ENCODE measurements at places on chromosomes 1 and 21.

DNA sequence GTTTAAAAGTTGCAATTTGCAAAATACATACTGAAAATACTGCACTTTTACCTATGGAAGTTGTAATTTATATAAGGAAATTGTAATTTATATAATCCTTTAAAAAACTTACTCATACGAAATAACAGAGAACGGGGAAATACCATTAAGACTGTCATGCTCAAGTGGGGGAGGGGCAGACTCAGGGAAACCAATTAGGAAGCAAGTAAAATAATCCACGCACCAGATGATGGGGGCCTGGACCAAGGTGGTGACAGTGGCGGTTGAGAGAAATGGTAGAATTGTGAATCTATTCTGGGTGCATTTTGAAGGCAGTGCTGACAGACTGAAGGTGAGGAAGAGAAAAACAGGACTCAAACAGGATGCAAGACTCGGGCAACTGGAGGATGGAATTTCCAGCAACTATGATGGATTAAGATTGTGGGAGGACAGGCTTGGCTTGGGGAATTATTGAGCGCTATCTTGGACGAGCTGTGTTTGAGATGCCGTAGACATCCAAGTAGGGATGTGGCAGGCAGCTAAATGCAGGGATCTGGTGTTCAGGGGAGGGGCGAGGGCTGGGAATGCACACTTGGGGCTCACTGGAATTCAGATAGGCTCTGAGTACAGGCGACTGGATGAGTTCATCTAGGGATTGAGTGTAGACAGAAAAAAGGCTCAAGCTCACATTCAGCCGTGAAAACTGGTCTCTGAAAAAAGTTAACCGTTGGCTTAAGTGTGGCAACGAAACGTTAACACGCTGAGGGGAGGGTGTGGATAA is 977 bp downstream of the LCA5L start:
- no peak for DNase-seq

DNA sequence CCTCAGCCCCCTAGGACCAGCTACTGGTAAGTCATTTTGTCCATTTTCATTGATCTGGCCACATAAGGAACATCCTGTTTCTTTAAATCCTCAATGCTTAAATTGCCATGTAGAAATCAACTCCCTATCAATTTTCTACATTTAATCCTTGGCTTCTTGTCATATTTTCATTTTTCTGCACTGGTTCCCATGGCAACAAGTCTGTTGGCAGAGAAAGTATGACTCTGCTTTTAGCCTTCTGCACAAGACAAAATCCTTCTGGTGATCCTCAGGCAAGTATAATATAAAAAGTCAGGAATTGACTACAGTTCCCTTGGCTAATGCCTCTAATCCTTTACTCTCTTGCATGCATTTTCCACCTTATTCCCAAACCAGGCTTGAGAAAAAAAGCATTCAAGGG is 65.0 kb downstream of the LRRC40 start:
- DNase-seq = no peak

GRCh38 chr1:209405183-209405814 is 178.2 kb upstream of the CAMK1G start:
- no peak for DNase-seq

DNA sequence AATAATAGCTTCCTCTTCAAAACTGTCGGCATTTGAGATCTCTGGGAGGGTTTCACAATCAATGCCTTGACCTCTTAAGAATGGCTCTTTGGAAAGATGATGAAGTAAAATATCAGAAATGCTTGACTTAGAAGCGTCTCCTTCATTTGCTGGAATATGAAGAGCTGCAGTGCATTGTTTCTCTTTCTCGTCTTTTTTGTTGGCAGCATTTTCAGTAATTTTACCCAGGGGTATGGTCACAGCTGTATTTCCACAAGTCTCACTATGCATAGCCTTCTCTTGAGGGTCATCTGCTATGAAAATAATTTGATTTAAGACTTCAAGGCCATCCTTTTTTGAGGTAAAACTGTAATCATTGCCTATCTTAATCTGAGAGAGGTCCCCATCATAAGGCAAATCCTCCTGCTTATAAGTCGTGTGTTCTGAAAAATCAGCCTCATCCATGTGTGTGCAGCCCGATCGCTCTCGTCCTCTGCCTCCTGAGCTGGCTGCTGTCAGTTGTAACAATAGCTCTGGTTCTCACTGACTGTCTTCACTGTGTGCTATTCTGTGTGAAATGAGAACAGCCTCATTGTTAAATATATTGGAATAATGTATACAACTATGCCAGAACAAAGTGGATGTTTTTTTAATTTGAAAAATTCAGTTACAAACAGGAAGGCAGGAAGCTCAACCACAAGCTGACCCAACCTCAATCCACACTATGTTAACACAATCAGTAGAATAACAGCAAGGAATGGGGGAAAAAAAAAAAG is 4.5 kb downstream of the AKNAD1 start:
- no peak for DNase-seq

DNA sequence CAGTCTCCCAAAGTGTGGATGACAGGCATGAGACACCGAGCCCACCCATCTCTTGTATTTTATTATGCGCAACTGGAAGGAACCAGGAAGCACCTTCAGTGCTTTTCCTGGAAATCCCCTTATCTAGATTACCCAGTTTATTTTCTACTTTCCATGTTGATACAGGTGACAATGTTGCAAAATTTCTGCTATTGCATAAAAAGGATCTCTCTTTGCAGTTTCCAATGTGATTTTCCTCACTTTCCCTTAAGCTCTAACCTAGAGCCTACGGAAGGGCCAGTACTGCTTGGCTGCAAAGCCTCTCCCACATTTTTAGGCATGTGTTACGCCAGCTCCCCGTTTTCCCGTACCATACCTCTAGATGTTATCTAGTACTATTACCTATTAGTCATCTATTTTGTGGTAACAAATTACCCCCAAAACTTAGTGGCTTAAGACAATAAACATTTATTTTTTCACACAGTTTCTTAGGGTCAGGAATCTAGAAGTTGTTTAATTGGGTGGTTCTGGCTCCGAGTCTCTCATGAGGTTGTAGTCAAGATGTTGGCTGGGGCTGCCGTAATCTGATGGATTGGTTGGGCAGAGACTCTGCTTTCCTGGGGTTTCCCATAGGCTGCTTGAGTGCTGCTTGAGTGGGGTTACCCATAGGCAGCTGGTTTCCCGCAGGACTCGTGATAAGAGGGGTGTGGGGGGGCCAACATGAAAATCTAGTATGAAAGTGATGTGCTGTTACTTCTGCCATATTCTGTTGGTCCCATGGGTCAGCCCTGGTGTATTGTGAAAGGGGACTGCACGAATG is 131.5 kb upstream of the HNRNPU start:
- no peak for DNase-seq

- no peak for DNase-seq
Observed at GRCh38 chr1:39711966-39712340, 20.7 kb upstream of the HPCAL4 start.

Data from GM19239 (cell line).